ENCODE measurements at places on chromosomes 6 and 20.

DNA sequence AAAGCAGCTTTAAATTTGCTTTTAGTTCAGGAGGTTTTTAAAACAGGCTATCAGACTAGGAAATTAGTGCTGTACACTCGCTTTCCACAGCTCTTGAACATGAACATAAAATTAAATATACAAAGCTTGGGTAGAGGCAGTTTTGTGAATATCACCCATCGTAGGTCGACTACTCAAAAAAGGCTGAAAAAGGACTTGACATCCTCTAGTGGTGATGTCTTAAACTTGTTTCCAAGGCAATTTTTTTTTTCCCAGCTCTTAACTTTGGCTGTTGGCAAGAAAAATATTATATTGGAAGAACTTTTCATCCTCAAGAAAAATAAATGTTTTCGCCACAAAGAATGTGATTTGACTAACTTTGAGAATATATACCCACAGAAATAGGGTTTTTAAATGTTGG, 2.9 kb downstream of the MAP7 start:
- DNase-seq, result peak; percentile 40

- no peak for DNase-seq
Measured at GRCh38 chr6:56037601-56038000, 162.2 kb upstream of the BMP5 start.

DNA sequence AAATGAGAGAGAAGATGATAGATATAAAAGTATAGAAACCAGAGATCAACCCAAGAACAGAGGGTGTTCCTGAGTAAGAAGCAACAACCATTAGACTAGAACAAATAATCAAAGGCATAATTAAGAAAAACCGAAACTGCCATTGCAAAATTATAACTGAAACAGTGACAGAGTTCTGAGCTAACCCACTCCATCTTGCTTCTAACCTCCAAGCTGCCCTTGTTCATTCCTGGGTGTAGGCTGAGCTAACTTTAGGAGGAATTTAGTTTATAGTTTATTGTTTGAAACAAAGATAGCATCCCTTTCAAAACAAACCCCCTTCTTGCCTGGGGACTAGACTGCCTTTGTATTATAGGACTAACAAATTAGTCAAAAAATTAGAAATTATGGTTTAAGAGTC, 56.1 kb upstream of the PRND start:
- DNase-seq, result no peak

GRCh38 chr6:142300758-142301650, 803 bp upstream of the ADGRG6 start:
- DNase-seq, result no peak

DNA sequence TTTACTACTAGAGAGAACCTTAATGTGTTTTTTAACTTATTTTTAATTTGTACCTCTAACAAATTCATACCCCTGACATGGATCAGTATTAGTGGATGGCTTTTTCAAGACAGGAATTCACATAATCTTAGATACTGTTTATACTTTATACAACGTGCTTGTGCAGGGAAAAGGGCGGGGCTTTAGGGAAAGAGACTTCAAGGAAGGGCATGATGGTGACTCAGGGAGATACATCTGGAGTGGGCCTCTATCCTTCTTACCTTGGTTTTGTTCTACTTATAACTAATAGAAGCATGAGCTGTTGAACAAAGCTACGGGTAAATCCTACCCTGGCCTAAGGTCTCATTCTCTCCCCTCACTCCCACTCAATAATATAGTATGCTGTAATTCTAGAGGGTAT, 160.8 kb downstream of the C6orf58 start:
- no peak for DNase-seq

- DNase-seq, result no peak
Measured at GRCh38 chr6:44286747-44287146, 16.5 kb downstream of the TMEM151B start.

- no peak for DNase-seq
Measured at GRCh38 chr20:3993109-3993508, 22.2 kb downstream of the RNF24 start.

DNA sequence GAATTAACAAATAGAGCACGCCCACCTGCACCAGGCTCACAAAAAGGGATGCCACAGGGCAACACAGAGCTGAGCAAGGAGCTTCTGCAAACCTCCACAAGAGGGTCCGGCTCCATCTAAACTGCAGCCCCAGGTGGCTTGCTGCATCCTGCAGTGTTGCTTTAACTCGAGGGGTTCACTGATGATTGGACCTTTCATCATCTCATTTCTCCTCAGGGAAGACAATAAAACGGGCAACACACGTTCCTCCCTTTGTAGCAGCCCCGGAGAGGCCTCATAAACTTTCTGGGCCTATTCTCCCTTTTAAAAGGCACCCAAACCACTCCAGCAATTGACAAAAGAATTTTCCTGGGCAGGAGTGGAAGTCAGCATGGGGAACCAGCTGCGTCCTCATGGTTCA, 161.5 kb upstream of the CDH4 start:
- no peak for DNase-seq

Data from AML-193 (cell line).